NCI-H1436 treated with DMSO at 0.1 percent for 48 hours (cell line): ENCODE measurements at places on chromosomes 3 and 15.

DNA sequence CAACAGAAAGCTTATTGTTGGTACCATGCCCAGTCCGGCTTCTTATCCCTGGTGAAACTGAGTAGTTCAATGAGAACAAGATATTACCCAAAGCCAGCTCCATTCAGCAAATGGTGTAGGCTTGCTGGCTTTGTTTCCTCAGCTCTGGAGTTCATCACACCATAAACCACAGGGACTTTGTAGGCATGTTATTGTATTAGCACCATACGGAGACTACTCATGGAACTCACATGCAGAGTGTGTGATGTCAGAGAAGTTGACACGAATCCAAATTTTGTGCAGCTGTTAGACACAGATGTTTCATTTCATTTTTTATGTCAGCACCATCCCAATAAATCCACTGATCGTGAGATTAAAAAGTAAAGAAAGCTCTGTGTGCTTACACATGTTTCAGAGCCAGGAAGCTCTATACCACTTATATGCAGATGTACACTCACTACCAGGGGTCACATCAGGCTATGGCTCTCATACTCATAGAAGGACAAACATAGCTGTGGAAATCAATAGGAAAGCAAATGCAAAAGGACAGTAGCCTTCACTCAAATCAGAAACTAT lies 63.4 kb upstream of the LEKR1 start:
- no peak for DNase-seq

- DNase-seq, result no peak
Measured at GRCh38 chr3:25901796-25902195, 111.9 kb downstream of the OXSM start.

GRCh38 chr15:74716651-74717050 lies 8.7 kb downstream of the CYP1A1 start:
- no peak for DNase-seq

GRCh38 chr3:196772897-196773296 lies 33.2 kb downstream of the PAK2 start:
- DNase-seq, result no peak

- DNase-seq, result no peak
Measured at GRCh38 chr3:192890347-192891335, 27.0 kb downstream of the MB21D2 start.

GRCh38 chr3:20924646-20925385 lies 738.8 kb upstream of the SGO1 start:
- DNase-seq, result no peak

DNA sequence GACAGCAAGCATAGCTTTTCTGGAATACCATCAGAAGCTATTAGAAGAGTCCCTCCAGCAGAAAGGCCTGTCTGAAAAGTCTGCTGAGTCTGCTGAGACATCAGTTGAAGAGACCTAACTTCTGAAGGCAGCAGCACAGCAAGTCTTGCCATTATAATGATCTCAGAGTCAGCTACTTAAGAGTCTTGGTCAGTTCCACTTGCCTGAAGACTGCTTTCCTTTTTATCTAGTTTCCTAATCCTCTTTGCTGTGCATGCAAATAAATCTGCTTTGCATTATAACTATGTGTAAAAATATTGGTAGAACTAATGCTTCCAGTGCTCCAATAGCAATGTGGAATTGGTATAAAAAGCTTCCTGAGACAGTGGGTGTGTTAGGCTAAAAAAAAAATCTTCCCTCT lies 34.9 kb upstream of the CPOX start:
- DNase-seq, result no peak

- no peak for DNase-seq
Measured at GRCh38 chr3:122690096-122690495, 9.5 kb downstream of the PARP14 start.

GRCh38 chr3:8985411-8985831 lies 22.1 kb upstream of the RAD18 start:
- no peak for DNase-seq

DNA sequence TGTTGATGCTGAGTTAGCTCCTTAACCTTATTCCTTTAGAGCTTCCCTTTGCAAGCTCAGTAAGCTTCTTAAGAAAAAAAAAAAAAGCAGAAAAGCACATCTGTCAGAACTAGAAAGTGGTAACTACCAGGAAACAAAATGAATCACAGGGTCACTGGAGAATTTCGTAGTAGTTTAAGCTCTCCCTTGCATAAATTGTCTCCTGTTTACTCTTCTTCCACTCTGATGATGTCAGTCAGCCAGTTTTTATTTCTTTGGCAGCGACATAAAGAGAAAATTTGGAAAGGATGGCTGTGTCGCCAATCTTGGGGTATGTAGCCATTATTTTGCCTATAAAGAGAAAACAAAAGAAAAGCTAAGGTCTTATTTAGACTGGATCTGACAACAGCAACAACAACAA lies 3.2 kb upstream of the GABRR3 start:
- DNase-seq, result no peak
